ENCODE measurements at places on chromosomes 6 and 20.

GRCh38 chr20:9742821-9743220 lies 96.1 kb downstream of the PAK5 start:
- DNase-seq: no peak

DNA sequence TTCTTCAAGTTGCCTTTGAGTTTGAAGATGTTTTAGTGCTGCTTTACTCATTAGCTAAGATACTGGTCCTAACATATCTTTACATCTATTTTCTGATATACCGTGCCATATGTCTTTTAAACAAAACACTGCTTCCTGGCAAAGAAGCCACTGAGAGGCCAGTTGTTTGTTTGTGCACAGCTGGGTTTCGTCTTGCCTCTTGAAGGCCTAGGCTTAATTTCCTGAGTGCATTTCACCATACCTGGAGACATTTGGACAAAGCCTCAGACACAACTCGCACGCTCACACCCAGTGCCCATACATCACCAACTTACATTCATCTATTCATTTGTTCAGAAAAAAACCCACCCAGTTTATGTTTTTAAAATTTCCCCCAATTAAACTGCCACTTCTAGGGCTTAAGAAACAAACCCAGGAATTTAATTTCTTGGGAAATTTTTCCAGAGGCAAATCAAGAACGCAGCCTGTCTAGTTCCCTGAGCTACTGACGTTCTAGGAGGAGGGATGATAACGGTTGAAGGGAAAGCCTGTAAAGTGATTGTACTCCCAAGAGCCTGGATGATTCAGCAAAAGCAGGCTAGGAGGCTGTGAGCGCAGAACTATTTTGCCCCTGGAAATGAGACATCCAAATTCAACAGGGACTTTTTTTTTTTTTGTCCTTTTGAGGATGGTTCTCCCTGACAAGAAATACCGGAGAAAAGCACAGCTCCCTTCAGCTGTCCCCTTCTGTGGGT lies 77.7 kb downstream of the OLIG3 start:
- DNase-seq: no peak

DNA sequence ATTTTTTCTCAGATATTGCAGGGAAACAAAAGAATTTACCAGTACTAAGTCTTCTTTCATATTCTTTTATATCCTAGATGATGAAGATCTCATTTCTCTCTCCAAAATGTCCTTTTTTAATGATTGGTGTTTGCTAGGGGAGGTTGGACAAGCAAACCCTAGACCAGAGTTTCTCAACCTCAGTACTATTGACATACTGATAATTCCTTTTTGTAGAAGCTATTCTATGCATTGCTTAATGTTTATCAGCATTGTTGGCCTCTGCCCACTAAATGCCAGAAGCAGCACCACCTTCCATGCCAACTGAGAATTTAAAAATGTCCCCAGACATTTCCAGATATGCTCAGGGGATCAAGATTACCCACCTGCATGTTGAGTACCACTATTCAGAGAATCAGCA lies 14.4 kb upstream of the TFAP2B start:
- DNase-seq: no peak

GRCh38 chr20:10376270-10377075 lies 57.5 kb downstream of the MKKS start:
- no peak for DNase-seq

DNA sequence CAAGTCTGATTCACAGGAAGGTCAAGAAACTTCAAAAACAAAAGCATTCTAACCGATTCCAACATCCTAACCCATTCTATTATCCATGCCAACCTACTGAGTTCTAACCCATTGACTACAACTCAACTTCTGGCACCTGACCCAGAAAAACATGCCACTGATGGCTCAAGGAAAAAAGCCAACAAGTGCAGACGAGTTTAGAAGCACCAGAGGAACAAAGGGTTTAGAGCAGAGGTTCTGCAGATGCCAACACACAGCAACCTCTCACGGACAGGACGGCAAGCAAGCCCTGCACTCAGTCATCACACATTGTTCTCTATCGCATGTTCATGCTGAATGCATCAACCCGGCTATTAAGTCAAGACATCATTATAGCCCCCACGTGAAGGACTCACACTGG lies 25.2 kb upstream of the MC3R start:
- DNase-seq: no peak

DNA sequence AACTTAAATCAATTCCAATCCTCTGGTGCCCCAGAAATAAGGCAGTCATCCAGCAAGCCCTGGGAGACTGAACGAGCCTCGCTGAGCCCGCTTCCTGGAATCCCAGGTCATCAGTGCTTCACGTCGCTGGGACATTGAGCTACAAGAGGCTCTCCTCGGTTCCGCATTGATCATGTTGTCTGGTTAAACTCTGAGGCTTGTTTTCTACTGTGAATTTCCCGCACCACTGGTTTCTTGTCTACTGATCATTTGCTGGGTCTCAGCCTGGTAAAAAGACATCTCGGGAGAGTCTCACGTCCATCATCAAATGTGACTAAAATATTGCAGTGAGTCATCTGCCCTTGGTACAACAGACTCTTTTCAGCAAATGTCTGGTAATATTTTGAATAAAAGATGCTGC lies 569.2 kb downstream of the QKI start:
- DNase-seq: no peak

GRCh38 chr6:137226697-137227096 lies 7.5 kb upstream of the IFNGR1 start:
- no peak for DNase-seq

GRCh38 chr20:43376831-43377230 lies 80.9 kb upstream of the SRSF6 start:
- DNase-seq: no peak
